ENCODE measurements at places on chromosomes 11 and 22.

GRCh38 chr11:73321604-73322381 is 13.7 kb downstream of the ARHGEF17 start:
- peak; percentile 77 for DNase-seq

DNA sequence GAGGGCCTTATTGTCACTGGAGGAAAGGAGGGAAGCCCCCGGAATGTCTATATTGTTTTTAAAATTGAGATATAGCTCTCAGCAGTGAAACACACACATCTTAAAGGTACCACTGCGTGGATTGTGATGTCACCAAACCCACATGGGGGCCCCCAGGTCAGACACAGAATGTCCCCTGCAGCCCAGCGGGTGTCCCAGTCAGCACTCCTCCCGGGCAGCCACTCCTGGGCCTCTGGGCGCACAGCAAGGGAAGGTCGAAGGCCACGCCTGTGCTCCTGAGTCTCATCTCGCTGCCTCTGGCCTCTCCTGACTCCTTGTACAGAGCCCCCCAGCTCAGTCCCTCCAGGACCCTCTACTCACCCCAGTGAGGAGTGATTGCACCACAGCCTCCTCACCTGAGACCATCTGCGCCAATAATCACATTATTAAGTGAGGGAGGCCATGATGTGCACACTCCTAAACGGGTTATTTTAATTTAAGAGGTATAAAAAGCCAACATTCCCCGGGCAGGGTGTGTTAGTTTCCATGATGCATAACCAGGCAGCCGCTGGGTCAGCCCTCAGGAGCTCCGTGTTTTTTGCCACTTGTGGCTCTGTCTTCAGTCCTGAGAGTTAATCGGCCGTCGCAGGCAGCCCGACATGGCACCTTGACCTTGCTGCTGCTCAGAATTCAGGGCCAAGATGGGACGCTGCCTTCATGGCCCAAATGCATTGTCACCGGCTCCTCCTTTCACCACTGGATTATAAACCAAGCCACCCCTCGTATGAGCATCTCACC is 1089.3 kb downstream of the BRD1 start:
- no peak for DNase-seq

GRCh38 chr11:117823946-117824420 is 561 bp downstream of the FXYD2 start:
- peak; percentile 33 for DNase-seq

DNA sequence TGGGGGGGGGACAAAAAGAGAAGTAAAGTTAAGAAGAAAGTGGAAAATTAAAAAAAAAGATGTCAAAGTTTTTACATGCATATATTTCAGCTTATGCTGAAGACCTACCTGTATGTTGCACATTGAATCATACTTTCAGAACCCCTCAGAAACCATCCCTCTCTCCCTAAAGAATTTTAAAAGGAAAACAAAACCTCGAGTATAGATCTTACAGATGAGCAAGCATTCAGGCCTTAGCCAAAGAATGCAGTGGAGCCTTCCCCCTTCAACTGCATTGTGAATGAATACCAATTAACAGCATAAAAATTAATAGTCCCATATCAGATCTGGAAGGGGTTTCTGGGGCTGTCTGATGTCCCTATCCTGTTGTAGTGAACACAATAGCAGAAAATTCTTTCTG is 16.3 kb downstream of the KDELR3 start:
- DNase-seq, result no peak

DNA sequence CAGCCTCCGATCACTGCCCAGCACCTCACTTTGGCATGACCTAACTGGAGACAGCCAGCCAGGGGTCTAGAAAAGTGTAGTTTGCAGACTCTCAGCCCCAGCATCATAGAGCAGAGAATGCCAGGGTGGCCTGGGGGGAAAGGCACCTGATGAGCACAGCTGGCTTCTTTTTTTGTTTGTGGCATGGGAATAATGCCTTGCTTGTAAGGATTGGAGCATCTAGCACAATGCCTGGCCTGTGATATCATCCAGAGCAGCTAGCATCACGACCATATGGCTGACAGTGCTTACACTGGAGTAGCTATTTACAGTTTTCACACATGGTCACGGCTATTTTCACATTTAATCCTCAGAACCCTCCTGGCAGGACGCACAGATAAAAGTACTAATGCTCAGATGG is 594.8 kb upstream of the B3GAT1 start:
- no peak for DNase-seq

GRCh38 chr11:131481303-131481702 is 110.9 kb downstream of the NTM start:
- no peak for DNase-seq

- DNase-seq, result peak; percentile 57
These were observed 47.6 kb upstream of the NAV2 start for GRCh38 chr11:19664886-19665548.

DNA sequence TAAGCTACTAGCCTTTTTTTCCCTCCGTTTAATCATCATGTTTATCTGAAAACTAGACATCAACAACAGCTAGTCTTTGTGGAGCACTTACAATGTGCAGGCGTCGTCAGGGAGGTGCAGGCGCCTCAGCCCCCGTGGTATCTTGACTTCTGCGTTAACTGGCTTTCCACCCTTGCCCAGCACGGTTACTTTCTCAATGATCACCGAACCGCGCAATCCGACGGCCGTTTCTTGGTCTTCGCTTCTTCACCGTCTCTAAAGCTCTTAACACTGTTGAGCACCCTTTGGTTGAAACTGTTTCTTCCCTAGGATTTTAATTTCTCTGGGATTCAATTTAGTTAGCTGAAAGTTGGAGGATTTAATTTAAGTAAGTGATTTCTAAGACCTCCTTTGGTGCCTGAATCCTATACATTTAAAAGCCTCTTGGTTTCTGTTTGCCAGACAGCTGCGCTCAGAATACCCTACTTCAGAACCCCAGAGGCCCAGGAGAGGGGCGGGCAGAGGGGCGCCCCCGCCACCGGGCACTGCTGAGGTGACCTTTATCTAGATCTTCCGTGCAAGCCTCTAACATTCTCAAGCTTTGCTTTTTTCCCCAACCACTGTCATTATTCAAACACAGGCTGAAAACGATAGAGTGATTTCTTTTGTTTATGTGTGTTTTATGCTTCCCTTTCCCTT is 18.0 kb upstream of the TMEM218 start:
- no peak for DNase-seq

DNA sequence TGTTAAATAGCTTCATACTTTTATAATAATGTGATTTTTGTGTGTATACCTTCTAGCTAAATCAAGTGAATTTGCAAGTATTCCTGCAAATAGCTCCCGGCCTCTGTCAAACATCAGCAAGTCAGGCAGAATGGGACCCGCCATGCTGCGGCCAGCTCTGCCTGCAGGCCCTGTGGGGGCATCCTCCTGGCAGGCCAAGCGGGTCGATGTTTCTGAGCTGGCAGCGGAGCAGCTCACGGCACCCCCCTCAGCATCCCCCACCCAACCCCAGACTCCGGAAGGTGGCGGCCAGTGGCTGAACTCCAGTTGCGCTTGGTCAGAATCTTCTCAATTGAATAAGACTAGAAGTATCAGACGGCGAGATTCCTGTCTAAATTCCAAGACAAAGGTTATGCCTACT is 19.3 kb downstream of the GTSE1 start:
- DNase-seq, result no peak

- DNase-seq, result no peak
These were observed 86.8 kb downstream of the NECTIN1 start for GRCh38 chr11:119641983-119642745.

- DNase-seq, result peak; percentile 53
These were observed 99.9 kb upstream of the GUCY1A2 start for GRCh38 chr11:107118025-107118720.

DNA sequence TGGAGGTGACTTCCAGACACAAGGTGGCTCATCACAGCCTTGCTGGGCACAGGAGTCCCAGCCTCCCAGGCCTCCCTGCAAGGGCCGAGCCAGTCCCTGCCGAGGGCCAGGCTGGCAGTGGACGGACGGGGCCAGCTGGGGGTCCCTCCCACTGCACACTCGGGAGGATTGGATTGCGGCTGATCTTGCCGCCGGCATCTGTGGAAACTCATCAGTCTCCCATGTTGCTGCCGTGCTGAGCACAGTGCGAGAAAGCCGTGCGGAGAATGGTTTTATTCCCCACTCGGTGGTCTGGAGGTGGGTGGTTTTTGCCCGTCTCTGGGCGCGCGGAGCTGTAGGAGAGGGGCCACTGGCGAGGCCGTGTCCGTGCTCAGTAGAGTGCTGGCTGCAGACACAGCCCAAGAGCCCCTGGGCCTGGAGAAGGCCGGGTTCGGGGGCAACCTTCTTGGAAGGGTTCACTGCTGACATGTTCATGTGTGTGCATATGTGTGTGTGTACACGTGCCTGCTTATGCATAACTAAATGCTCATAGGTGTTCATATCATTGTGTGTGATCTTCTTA is 1246.4 kb downstream of the BRD1 start:
- DNase-seq, result no peak

DNA sequence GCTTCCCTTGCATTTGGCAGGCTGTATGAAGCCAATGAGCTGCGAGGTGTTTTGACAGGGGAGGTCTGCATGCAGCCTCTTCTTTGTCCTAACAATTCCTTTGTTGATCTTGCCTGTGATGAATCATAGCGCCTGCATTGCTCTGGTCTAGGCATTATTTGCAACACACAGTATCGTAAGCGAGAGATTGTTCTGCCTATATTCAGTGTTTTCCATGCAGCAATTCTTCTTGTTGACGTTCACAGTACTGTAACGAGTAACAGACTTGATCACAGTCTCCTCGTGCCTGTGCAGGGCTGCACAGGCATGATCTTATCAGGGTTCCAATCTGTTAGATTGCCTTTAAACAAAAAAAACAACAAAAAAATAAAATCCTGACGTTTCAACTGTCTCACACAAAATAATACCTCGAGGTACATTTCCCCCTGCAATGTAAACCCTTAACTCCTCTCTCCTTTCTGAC is 13.9 kb upstream of the ADSL start:
- DNase-seq, result peak; percentile 76

GRCh38 chr22:29700900-29701154 is 19.0 kb upstream of the CABP7 start:
- no peak for DNase-seq

GRCh38 chr11:68146010-68146540 is 24.9 kb upstream of the CHKA start:
- peak; percentile 19 for DNase-seq

DNA sequence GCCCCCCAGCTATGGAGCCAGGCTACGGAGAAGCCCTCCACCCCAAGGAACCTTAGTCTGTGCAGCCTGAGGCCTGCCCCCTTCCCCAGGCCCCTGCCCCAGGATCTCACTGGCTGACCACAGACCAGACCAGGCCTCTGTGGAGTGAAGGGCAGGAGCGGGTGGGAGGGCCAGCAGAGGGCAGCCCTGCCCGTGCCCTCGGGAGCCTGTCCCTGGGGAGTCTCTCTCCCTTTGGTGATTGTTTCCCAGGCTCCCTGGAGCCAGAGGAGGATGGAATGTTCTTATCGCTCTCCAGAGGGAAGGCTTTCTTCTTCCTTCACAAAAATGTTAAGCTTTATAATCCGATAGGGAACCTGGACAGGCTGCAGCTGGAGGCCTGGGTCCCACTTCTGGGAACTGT is 455.3 kb downstream of the SOX6 start:
- no peak for DNase-seq

- DNase-seq, result peak; percentile 80
These were observed 19.4 kb downstream of the EHF start for GRCh38 chr11:34640050-34640923.

GRCh38 chr11:124602193-124602592 is 9.0 kb upstream of the PANX3 start:
- DNase-seq, result peak; percentile 60

GRCh38 chr22:41915035-41915785 is at the start of gene SHISA8:
TSS of gene SHISA8 (minus strand) at chr22:41915074. CDS start at chr22:41914667, 407 bp downstream.
- DNase-seq, result peak; percentile 39

DNA sequence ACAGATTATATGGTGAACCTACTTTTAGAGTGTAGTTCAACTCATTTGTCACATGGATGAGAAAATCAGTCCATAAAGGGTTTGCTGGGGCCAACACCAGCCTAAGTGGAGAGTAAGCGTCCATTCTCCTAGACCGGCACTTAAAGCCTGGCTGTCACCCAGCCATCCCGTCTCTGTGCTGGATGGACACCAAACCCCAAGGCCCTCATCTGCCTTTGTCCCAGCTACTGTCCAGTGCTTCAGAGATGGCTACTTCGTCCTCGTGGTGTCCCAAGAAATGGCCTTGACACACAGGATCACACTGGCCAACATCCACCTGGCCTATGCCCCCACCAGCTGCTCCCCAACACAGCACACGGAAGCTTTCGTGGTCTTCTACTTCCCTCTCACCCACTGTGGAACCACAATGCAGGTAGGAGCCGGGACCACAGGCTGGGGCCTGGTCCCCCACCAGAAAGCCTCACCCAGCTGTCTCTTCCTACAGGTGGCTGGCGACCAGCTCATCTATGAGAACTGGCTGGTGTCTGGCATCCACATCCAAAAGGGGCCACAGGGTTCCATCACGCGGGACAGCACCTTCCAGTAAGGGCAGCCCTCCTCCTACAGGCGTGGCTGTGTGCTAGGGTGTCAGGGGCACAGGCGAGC is 3.5 kb downstream of the ZP1 start:
- no peak for DNase-seq

GRCh38 chr11:88345408-88345807 is 7.9 kb upstream of the CTSC start:
- peak; percentile 75 for DNase-seq

DNA sequence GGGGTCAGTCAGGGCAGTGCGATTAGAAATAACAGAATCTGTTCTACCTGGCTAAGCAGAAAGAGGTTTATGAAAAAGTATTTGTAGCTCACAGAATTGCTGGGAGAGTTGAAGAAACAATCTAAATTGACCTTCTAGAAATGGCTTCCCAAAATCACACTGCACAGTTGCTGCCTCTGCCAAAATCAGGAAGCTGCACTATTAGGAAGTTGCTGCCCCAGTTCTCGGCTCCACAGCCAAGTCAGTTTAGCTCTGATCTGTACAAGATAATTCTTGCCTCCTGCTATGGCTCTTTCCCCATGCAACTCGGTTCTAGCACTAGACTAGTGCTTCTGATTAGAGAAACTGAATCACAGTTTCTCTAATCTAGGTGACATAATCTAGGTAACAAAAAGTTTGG is 16.0 kb upstream of the CCDC90B start:
- no peak for DNase-seq

GRCh38 chr22:20864186-20864908 is 5.5 kb downstream of the SNAP29 start:
- DNase-seq, result no peak

- DNase-seq, result peak; percentile 90
These were observed 11.3 kb downstream of the SHANK2 start for GRCh38 chr11:71240865-71241691.

DNA sequence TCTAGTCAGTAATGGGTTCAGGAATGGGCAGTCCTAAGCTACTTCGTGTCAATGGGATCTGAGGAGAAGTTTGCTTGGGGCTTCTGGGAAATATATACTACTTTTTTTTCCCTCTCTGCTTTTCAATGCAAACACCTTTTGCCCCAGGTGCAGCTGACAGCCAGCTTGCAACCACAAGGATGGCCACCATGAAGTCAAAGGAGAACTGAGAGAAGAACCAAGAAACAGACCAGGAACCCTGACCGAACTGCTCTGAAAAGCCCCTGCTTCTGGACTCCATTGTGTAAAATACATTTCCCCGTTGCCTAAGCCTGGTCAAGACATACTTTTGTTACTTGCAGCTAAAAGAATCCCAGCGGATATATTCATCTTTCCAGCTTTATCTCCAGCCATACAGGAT is 20.1 kb upstream of the CD44 start:
- DNase-seq, result no peak

- DNase-seq, result no peak
These were observed 11.6 kb downstream of the AHNAK start for GRCh38 chr11:62534779-62535545.

GRCh38 chr11:116465056-116465455 is 307.7 kb downstream of the BUD13 start:
- no peak for DNase-seq
